ENCODE measurements at places on chromosomes 3 and 15.

DNA sequence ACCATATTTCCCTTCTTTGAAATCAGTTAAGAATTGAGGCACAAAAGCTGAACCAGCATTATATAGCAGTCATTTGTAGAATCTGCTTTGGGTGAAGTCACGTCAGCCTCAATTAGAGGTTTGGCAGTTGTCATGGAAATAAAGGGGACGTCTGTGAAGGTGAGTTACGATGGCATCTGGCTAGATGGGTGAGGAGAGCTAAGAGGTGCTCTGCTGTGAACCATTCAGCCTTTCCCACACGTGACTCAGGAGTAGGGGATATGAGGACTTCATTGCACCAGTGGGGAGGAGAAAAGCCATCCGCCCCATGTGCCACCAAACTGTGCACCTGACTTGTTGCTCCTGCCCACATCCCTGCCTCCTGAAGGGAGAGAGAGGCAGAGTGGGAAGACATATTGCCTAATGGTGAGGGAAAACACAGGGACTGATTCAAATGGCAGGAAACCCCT lies 2.8 kb upstream of the C15orf40 start:
- DNase-seq, result no peak

DNA sequence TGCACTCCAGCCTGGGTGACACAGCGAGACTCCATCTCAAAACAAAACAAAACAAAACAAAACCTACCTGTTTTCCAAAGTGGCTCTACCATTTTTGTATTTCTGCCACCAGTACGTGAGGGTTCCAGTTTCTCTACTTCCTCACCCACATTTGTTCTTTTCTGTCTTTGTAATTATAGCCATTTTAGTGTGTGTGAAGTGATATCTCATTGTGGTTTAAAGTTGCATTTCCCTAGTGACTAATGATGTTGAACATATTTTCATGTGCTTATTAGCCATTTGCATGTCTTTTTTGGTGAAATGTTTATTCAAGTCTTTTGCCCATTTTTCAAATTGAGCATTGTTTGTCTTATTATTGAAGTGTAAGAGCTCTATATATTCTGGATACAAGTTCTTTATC lies 50.7 kb downstream of the TRA2B start:
- DNase-seq, result no peak

DNA sequence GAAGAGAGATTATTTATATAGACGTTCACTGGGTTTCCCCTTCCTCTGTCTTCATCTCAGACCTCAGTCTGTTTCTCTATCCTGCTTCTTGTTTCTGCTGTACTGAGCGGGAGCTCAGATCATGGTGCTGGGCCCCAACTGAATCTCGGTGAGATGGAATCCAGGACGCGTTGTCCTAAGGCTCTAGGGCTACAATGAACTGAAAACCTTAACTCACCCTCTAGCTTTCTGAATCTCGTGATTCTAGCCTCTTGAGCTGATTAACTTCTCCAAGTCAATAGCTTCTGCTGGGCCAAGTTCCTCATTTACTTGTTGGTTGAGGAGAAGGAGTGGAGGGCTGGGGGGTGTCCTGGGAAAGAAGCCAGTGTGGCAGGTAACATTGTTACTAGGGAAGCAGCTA lies 32.7 kb upstream of the MAP3K13 start:
- no peak for DNase-seq

DNA sequence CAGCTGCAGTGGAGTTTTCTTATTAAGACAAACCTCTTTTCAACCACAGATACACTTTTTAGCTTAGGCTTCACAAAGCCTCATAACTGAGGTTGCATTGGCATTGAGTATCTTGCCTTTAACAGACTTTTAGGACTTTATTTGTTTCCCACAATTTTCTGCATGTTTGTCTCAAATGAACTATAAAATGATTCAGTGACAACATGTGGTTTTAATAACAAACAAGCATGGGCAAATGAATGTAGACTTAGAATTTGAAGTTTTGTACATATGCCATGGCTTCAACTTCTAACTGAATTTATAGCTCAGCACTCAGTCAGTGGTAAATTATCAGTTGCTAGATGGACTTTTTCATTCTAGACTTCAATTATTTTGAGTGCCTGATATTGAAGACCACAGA lies 101.6 kb downstream of the SLC25A26 start:
- DNase-seq, result no peak

- no peak for DNase-seq
These were observed at the start of gene CHRM5 for GRCh38 chr15:33968224-33968623. CHRM5 (plus strand) TSS chr15:33968497; CDS start chr15:34062718, 94,221 bp downstream.

- peak; percentile 88 for DNase-seq
These were observed 52.2 kb upstream of the HEG1 start for GRCh38 chr3:125107861-125108567.

- no peak for DNase-seq
These were observed 44.1 kb upstream of the TFG start for GRCh38 chr3:100665230-100665629.

DNA sequence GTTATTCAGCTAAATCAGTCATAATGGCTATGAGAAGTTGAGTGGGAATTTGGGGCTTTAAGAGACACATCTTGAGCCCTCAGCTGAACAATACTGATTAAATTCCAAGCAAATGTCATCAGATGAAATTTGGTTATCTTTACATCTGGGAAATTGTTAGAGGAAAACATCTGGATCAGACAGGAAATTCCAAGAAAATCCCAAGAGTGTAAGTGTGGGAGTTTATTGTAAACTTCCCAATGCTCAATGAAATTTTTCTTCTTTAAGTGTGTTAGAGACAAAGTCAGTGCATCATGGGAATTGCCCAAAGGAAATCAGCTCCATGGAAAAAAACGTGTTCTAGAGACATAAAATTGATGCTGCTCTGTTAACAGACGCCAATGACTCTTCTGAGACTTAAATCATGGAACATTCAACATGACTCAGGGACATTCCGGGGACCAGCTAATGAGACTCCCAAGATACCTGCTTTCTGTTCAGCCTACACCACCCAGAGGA lies 19.8 kb upstream of the DCLK3 start:
- DNase-seq, result no peak

DNA sequence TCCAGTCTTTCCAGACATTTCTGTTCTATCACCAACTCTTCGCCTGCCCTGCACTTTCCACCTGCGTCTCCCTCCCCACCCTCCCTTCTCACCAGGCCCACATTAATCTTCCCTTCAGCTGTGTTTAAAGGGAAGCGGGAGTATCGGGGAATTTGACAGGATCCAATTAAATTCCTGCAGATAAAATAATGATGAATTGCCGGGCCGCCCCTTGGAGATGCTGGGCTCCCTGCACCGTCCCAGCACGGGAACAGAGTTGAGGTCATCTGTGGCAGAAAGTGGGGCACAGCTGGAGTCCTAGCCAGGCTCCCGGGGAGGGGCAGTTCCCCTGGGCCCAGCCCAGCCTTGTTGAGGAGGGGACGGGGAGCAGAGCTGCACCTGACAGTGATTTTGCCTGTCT lies 30.3 kb downstream of the PLXNA1 start:
- no peak for DNase-seq
